ENCODE measurements at places on chromosomes 12 and 14.

DNA sequence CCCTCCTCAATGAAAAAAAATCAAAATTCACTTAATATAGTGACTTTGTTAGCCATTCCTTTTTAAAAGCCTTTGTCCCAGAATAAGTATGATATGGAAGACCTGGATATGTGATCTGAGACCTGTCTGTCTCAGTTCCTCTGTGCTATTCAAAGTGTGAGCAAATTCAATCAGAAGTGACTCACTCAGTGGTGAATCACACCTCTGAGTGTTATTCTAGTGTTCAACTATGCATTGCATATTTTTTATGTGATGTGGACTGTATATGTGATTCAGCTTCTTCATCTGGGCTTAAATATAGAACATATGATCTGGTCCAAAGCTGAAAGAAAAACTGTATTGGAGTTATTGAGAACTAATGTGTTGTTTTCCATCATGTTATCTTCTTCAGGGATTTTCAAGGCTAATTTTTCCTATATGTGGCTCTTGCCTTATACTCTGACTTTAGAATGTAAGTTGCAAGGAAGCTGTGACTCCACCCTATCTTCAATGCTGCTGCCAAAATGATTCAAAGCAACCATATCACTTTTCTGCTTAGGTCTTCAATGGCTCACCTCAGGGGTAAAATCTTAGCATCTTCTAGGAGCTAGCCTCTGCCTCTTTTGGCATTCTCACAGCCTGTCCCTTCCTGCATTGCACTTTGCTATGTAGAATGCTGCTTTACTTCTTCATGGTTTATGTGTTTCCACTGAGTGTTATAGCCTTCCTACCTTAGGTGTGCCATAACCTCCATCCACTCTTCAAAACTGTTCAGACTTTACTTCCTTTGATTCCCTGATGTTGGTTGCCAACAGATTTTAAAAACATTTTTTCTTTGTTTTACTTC is 169.8 kb downstream of the OTOGL start:
- no peak for DNase-seq

GRCh38 chr14:52473557-52473956 is 78.7 kb downstream of the TXNDC16 start:
- no peak for DNase-seq

- no peak for DNase-seq
These were observed 1.1 kb downstream of the ATP5F1B start for GRCh38 chr12:56644654-56645053.

GRCh38 chr12:14514154-14514842 is 53.4 kb downstream of the PLBD1 start:
- no peak for DNase-seq

DNA sequence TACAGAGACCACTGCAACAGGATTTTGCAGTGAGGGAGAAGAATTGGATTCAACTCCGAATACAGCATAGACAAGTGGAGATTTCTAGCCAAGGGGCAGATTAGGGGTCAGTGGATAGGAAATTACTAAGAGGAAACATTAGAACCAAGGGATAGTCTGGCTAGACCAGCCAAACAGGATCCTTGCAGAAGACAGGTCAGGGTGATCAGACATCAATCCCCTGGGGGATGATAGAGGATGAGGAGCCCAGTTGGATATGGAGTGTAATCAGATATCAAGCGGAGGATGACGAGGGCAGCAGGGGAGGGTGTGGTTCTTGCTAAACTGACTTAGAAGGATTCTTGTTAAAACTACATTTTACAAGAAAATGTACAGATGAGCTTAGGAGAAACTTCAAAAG is 424.4 kb downstream of the DAD1 start:
- DNase-seq = no peak

DNA sequence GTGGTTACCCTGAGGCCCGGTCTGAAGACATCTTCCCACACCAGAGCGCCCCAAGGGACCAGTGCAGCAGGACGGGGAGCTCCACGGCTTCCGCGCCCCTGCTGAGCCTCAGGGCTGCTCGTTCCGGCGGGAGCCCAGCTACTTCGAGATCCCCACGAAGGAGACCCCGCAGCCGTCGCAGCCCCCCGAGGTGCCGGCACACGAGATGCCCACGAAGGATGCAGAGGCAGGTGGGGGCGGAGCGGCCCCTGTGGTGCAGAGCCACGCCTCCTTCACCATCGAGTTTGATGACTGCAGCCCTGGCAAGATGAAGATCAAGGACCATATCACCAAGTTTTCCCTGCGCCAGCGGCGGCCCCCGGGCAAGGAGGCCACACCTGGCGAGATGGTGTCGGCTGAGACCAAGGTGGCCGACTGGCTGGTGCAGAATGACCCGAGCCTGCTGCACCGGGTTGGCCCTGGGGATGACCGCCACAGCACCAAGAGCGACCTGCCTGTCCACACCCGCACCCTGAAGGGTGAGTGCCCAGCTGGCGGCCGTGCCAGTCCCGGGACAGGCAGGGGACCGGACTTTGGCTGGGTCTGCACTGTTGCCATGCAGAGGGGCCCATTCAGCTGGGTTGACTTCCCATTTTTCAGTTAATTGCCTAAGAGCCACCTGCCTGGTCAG is 18.1 kb downstream of the CEP170B start:
- no peak for DNase-seq

- DNase-seq = no peak
These were observed 35.8 kb downstream of the LGMN start for GRCh38 chr14:92712654-92713051.

DNA sequence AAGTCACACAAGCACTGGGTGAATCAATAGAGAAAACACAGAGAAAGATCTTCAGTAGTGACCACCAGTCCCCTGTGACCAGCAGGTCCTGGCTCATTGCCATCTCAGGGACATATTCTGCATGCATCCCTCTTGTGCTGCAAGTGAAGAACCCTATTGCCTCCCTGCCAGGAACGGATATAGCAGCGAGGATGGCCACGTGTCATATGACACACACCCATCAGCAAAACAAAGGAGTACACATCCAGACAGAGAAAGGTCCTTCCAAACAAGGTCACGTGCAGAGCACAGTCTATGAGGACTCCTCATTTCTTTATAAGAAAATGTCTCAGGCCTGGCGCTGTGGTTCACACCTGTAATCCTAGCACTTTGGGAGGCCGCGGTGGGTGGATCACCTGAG is 638.4 kb downstream of the FLRT2 start:
- no peak for DNase-seq

GRCh38 chr12:49885663-49886461 is 17.8 kb downstream of the FAIM2 start:
- no peak for DNase-seq

DNA sequence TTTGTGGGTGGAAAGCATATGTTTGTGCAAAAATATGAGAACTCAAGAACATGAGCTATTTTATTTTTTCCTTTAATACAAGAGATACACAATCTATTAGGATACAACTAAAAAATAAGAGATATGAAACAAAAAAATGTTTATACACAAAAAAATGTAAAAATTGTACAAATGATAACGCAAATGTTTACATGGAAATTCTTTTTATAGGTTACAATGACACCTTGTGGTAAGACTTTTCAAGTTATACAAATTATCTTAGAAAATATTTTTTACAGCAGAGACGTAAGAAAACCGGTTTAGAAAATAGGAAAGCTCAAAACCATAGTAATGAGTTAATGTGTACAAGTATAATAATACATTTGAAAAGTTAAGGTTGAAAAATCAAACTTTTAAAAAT is 25.5 kb downstream of the CEP83 start:
- DNase-seq = no peak

DNA sequence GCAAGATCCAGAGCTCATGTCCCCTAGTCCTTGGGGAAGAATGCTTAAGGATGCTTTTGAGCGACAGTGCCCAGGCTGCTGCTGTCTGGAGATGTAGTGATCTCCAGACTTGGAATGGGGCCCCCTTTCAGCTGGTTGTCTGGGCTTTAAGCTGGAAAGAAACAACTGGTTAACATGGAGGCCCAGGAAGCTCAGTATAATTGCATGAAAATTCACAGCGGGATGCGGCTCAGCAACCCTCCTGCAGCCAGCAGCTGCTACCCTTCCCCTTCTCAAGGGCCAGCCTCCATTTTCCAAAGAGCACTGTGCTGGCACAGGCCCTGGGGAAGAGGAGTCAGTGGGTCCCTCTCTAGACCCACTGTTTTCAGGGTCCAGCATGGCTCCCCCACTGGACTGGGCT is 26.3 kb downstream of the RAB35 start:
- DNase-seq = no peak

DNA sequence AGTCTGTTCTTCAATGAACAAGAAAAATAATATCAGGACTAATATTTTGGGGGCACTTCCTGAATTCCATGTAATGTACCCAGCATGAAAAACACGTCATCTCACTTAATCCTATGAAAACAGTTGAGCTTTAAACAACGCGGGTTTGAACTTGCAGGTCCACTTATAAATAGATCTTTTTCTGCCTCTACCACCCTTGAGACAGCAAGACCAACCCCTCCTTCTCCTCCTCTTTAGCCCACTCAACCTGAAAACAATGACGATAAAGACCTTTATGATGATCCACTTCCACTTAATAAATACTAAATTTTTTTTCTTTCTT is 203.9 kb upstream of the KRR1 start:
- no peak for DNase-seq

- DNase-seq = no peak
These were observed 44.8 kb downstream of the GCH1 start for GRCh38 chr14:54857830-54858269.

DNA sequence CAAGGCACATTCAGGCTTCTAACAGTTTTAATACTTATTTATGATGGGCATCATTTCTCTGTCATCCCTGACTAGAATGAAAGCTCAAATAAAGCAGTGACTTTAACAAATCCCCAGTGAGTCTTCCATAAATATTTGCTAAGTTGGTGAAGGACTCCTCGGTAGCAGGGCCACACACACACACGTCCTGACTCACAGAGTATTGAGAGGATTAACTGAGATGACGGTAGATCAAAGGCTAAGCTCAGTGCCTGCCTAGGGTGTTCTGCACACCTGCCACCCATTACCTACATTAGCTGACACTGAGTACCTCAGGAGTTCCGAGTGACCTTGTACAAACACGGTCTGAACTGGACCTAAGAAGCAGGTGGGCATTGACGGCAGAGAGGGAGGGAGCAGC is 197.3 kb upstream of the SFSWAP start:
- no peak for DNase-seq

GRCh38 chr12:96864335-96864734 is 42.7 kb upstream of the NEDD1 start:
- DNase-seq = no peak

DNA sequence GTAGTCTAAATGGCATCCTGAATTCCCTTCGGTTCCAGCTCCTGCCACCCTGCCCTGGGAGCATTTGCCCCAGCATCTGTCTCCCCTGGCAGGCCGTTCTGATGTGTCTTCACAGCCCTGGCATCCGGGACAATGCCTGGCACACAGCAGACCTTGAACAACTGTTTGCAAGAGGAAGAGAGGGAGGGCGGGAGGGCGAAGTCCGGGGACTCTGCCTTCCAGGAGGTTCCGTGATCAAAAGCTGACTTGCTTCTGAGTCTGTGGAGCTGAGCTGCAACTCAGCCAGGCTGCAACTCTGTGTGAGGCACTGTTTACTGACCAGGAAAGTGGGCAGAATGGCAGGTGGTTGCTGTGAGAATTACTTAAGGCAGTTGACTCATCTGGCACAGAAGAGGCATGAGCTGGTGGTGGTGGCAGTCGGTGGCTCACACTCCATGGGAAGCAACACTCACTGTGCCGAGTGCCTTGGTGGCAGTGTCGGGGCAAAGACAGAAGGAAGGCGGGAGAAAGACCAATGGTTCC is 61.1 kb upstream of the DLK1 start:
- DNase-seq = no peak

DNA sequence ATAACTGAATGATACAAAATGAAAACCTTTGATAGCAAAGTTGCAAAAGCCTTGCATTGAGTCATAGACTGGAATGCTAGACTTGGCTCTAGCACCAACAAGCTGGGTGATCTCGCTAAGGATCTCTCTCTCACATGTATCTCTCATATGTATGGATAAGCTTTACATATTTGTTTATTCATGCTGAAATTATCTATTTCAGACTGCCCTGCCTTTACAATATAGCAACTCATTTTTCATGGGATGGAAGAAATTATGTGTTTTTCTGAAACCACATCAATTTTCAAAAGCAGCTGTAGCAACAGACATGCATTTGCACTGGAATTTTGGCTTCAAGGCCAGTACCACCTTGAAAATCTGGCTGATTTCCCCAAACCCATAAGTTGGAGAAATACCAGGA is 11.4 kb downstream of the RERG start:
- DNase-seq = no peak

All from activated naive CD8-positive, alpha-beta T cell treated with anti-CD3 and anti-CD28 coated beads, Interleukin-2, amount 50 U/mL, for 16 hours (primary cell).